Stimulated activated CD4-positive, alpha-beta T cell treated with anti-CD3 and anti-CD28 coated beads, Interleukin-1b, Interleukin-23, amount 100 ng/mL, for 24 hours (primary cell): ENCODE measurements at places on chromosomes 4 and X.

DNA sequence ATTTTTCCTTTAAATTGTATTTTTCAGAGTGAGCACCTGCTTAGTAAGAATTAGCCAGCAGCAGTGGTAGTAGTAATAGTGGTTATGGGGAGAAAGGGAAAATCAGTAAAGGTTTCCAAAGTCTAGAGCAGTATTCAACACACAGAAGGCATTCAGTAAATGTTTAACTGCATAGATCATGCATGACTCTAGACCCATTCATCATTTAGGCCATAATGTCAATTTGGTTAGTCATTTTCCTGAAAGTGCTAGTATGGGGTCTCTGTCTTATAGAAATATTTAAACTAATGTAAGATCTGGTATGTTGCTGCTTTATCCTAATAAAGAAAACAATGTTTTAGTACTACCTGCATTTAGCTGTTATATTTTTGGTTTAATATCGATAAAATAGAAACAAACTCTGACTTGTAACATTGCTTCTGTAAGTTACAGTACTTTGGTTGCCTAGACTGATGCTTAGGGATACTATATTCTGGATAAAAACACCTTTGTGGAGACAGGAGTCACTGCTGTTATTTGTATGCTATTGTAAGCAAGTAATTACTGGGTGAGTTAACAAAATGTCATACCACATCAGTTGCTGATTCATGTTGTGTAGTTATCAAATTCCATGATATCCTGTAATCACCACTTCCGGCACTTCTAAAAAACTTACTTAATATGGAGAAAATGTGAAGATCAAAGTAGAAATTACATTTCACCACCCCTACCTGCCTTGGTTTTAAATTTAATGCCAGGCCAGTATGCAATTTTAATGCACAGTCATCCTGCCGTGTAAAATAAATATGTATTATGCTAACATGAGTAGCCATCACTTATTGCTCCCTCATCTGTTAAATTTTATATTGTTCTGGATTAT lies 115.8 kb upstream of the BMPR1B start:
- DNase-seq: no peak

GRCh38 chrX:132750331-132751062 lies 207.9 kb downstream of the HS6ST2 start:
- DNase-seq: no peak

DNA sequence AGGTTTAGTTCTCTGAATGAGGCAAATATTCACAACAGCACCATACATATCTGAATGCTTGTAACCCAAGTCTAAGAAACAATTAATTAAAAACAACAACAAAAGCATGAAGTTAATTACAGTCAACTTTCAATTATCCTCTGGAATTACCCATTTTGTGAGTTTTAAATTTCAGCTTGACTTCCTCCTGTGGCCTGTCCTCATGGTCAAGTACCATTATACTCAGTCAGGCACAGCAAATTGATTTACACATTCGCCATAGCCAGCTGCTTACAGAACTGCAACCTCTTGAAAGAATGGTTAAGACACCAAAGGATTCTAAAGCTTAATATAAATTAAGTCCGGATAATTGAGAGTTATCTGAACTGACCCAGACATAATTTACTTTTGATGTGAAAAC lies 306.5 kb downstream of the CAMK2D start:
- DNase-seq: no peak

DNA sequence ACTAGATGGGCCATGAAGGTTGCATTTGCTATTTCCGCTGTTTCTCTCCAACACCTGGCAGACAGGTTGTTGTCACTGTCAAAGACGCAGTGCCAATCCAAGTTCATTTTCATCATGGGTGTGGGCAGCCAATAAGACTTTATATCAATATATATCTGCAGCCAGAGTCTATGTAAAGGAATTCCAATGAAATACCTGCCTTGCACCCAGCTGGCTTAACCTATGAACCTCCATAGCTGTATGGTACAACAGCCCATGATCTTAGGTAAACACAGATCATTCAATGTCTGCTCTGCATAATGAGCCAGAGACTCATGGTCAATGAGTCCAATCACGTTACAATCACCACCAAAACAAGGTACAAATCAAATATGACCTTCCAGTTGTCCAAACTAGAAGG lies 37.7 kb upstream of the ADGRA3 start:
- DNase-seq: no peak

DNA sequence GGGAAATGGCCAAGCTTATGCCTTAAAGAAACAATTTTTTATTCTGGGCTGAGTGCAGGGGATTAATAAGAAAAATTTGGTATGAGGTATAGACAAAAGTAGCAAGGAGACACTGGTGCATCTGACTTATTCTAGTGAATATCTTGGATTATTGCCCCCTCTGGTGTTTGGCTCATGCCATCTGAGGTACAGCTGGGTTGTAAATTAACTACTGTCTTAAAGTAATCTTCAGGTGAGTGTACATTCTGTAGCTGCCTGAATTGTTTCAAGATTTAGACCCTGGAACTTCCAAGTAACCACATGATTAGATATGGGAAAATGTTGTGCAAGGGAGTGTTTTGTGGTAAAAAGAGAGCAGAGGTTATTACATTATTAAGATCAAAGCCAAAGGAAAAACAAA lies 988.7 kb downstream of the FAM133A start:
- DNase-seq: no peak

- no peak for DNase-seq
Observed at GRCh38 chr4:139522457-139522856, 33.6 kb downstream of the SETD7 start.

- no peak for DNase-seq
Observed at GRCh38 chr4:15237648-15238230, 190.1 kb upstream of the C1QTNF7 start.

- DNase-seq: no peak
Observed at GRCh38 chr4:18057821-18058533, 36.4 kb upstream of the LCORL start.

DNA sequence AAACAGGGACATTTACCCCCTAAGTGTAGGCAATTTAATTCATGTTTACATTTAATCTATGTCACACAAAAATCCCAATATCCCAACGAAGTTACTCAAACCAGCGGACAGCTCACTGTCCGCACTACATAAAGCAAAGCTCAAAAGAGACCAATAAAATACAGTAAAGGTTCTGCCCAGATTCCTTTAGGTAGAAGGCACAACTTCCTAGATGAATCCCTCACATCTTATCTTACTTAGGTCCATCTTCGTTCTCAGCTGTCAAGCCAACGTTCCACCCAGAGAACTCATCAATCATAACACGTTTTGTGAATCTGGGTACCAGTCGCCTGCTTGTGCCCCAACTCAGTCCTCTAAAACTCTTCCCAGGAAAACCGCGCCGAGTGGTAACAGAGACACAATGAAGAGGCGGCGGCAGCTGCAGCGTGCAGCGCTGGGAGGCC lies 1.7 kb downstream of the HNRNPDL start:
- DNase-seq: no peak

GRCh38 chrX:130145123-130145522 lies 20.5 kb downstream of the AIFM1 start:
- no peak for DNase-seq

GRCh38 chr4:83197555-83198235 lies 83.2 kb upstream of the PLAC8 start:
- no peak for DNase-seq

GRCh38 chr4:23268072-23268771 lies 575.5 kb downstream of the GBA3 start:
- no peak for DNase-seq

- DNase-seq: no peak
Observed at GRCh38 chr4:76984788-76985211, 35.2 kb downstream of the SEPTIN11 start.

- no peak for DNase-seq
Observed at GRCh38 chr4:126221717-126222340, 907.1 kb downstream of the FAT4 start.

DNA sequence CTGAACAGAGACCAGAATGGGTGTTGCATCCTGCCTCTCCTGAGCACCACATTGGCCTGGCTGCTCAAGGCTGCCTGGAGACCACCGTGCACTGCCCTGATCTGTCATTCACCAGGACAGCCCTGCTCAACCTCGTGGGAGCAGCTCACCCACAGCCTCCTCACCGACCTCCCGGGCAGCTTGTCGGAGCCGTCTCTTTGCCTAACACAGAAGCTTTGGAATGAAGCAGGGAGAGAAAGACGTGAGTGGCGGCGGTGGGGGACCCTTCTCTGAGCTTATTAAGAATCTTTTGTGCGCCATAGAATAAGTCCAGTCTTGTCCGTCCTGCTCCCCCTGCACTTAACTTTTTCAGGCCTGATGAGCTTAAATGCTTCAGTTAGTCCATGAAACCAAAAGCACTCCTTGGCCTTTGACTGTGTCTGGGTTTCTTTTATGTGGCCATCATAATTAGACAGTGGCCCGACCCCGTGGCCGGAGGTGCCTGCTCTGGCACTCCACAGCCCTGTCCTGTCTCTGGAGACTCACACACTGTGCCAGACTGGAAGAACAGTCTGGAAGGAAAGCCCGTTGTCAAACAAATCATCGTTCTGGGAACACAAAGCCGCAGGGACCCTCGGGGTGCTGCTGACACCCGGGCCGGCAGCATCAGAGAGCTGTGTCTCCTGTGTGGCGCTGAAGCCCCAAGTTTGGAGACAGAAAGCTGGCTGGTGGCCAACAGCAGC lies 192.8 kb downstream of the BCOR start:
- DNase-seq: no peak

- no peak for DNase-seq
Observed at GRCh38 chrX:112896051-112896450, 55.4 kb upstream of the AMOT start.

GRCh38 chr4:150173432-150173861 lies 95.2 kb downstream of the DCLK2 start:
- no peak for DNase-seq

- DNase-seq: no peak
Observed at GRCh38 chr4:100257567-100257966, 67.3 kb upstream of the DDIT4L start.

- no peak for DNase-seq
Observed at GRCh38 chrX:21376636-21377035, 2.4 kb downstream of the CNKSR2 start.
